ENCODE measurements at places on chromosomes 7 and 10.

DNA sequence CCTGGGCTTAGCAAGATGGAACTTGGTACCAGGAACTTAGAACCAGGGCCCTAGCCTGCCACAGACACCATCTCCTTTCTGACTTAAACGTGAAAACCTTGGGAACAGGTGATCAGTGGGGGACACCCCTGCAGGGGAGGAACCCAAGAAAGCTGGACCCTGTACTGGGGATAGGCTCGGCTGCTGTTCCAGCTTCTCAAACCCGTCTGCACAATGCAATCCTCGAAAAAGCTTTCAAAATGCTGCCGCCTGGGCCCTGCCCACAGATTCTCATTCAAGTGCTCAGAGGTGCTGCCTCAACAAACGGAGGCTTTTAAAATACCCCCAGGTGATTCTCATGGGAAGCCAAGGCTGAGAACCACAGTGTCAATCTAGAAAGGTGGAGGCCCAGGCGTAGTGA lies 169.7 kb downstream of the ARHGAP21 start:
- DNase-seq: no peak

- no peak for DNase-seq
Observed at GRCh38 chr10:16184096-16184597, 252.7 kb upstream of the PTER start.

DNA sequence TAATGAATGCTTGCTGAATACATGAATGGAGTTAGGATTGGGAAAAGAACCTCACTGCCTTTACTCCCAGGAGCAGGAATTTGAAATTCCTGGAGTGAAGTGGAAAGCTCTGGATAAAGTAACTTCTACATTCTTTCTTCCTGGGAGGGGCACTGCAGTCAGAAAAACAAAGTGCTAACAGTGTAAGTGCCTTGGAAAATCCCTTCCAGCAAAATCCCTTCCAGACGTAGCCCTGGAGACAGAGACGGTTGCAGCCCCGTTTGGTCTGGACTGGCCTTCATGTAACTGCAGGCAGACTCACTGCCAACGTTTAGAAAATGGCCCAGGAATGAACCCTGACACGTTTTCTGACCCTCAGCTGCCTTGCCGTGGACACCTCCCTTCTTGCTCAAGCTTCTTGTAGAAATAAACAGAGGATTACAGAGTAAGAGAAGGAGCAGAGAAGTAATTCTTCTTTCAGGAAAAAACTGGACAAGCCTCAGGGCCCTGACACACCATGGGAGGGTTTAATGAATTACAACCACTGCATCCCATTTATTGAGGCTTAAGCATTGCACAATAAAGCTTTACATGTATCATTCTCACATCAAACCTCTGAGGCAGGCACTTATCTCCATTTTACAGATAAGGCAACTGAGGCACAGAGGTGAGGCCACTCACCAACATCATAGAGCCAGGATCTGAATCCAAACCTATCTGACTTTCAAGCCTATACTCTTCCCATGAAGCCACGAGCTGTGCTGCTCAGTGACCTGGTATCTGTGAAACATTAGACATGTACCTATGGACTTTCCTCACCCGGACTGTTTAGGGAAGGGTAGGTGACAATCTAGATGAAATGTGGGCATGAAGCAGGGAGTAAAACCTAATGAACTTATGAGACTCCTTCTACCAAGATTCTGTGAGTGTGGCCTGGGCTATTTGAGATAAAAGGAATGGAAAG lies 7.8 kb downstream of the ITPRIP start:
- no peak for DNase-seq

DNA sequence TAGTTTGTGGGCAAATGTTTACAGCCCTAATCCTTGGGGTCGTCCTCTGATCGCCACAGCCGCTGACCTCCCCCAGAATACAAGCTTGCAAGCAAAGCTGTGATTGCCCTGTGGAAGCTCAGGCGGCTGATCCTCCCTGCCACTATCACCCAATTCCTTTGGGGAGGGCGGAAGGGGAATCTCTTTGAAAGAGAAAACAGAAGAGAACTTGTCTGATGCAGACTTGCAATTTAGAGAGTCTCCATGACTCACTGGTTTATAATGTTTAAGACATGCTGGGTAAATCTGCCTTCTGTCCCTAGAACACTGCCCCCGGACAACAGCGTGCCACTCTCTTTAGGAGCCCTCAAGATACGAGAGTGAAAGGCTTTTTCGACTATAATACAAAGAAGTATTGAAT lies 75.5 kb downstream of the NRP1 start:
- DNase-seq: no peak

GRCh38 chr10:91597197-91597881 lies 35.5 kb downstream of the PPP1R3C start:
- no peak for DNase-seq
